ENCODE measurements at places on chromosomes 12 and 14. TPM values are rescaled to one million over a fixed set of nuclear protein-coding genes. Genes with fewer than 3 reads are reported as not detected.

GRCh38 chr12:76266797-76267196 lies 81.4 kb downstream of the BBS10 start:
- no peaks in the 10 kb centered on the region for H3K27me3 ChIP-seq
- H3K4me1 ChIP-seq = peaks cover 13% of the 10 kb centered on the region
- no peak for DNase-seq
- no peak overlapping the region for H3K4me3 ChIP-seq
- no peaks in the 10 kb centered on the region for H3K36me3 ChIP-seq

- no peaks in the 10 kb centered on the region for H3K4me1 ChIP-seq
- H3K4me3 ChIP-seq = no peak overlapping the region
- peak; percentile 73 for DNase-seq
- no peaks in the 10 kb centered on the region for H3K27me3 ChIP-seq
- H3K27ac ChIP-seq = no peak overlapping the region
- no peaks in the 10 kb centered on the region for H3K36me3 ChIP-seq
Measured at GRCh38 chr12:2944401-2945047, 14.7 kb upstream of the TEAD4 start.

DNA sequence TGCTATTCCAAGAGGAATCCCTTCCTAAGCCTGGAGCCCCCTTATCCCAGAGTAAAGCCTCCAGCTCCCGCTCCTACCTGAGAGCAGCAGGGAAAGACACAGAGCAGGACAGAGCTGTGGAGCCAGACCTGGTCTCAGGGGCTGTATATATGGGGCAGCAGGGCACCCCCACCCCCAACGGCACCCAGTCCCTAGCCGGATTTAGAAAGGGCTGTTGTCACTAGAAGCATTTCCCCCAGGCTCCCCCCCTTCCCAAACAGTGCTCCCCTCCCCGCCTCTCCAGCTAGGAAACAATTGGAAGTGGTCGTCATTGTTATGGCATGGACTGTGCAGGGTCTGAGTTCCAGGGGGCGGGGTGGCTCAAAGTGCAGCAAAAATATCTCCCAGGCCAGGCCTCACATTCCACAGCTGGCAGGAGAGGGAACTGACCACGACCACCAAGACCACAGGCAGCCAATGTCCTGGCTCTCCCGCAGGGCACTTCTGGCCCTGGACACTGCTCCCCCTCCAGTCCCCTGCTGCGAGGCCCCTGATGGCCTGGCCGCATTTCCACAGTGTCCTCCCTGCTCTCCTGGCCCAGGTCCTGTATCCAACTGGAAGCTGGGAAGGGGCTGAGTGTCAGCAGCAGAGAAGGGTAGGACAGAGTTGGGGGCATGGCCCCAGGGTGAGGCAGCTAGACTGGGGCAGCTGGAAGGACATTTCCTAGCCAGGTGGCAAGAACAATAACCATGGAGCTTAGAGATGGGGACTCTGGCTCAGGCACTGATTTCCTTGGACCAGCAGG lies at the start of gene MYH7:
Gene MYH7 (minus strand): TSS at position 118 of the 784 bp plus-strand sequence. CDS start 1,928 bp downstream, outside the sequence.
- H3K36me3 ChIP-seq = no peaks in the 10 kb centered on the region
- DNase-seq = peak; percentile 39
- H3K4me1 ChIP-seq = peaks cover 48% of the 10 kb centered on the region
- H3K27me3 ChIP-seq = no peaks in the 10 kb centered on the region
- no peak within 1 kb of the TSS for H3K4me3 ChIP-seq

DNA sequence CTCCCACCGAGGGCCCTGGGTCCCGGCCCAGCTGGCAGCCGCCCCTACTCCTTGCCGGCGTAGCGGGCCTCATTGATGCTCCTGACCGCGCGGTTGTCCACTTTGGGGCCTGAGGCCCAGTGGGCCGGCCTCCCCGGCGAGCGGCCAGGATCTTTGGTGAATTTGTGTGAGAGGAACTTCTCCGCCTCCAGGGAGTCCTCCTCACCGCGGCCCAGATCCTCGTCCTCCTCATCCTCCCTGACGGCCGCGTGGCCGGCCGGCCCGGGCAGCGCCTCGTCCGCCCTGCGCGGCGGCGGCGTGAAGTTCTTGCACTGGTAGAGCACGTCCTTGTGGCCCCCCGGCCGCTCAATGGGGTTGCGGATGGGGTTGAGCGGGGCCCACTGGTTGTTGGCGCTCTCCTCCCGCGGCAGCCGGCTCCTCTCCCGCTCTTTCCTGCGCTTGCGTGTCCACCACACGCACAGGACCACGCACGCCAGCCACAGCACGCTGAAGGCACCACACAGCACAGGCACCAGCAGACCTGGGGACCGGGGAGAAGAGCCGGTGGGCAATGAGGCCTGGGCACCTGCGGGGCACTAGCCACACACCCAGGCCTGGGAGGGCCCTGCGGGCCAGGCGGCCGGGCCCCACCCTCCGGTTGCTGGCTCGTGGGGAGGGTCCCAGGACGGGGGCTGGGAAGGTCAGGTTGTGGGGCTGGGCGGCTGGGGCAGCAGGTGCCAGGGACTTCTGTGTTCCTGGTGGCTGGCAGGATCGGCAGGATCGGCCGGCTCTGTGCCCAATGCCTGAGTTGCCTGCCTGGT lies 25.7 kb downstream of the JAG2 start:
- H3K27me3 ChIP-seq = no peaks in the 10 kb centered on the region
- no peak overlapping the region for H3K4me3 ChIP-seq
- DNase-seq = no peak
- no peaks in the 10 kb centered on the region for H3K36me3 ChIP-seq

SGPP1 gene
- total RNA-seq = 9.2 TPM

- DNase-seq = no peak
- peaks cover 21% of the 10 kb centered on the region for H3K4me1 ChIP-seq
- H3K4me3 ChIP-seq = no peak overlapping the region
- peaks cover 42% of the 10 kb centered on the region for H3K27me3 ChIP-seq
- H3K36me3 ChIP-seq = no peaks in the 10 kb centered on the region
Measured at GRCh38 chr12:112936927-112937326, 1.3 kb upstream of the OAS3 start.

DNA sequence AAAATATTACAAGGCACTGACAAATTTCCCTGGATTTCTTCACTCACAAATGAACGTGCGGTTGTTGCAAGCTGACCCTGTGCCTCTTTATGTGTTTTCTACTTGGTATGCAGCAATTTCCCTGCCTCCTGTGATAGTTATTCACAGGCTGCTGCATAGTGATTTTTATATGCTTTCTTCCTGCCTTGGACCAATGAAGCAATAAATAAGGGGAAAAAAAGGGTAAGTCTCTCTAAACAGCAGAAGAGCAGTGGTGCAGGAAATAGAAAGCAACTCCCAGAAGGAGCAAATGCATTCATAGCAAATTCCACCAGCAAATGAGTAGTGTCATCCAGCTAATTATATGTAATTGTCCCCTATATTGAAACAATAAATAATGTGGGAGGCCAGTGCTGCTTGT lies 737.9 kb downstream of the GALC start:
- no peaks in the 10 kb centered on the region for H3K36me3 ChIP-seq
- H3K27ac ChIP-seq = no peak overlapping the region
- no peaks in the 10 kb centered on the region for H3K27me3 ChIP-seq
- H3K4me1 ChIP-seq = peaks cover 7% of the 10 kb centered on the region
- H3K4me3 ChIP-seq = no peak overlapping the region

FSCB gene
- not detected for total RNA-seq

GRCh38 chr12:9760699-9761418 lies at the start of gene CD69:
Gene CD69, minus strand, starts transcription at chr12:9760901. Its CDS starts 81 bp downstream, at chr12:9760820.
- no peaks in the 10 kb centered on the region for H3K27me3 ChIP-seq
- no peak within 1 kb of the TSS for H3K4me3 ChIP-seq
- H3K27ac ChIP-seq = no peak within 1 kb of the TSS
- peaks cover 9% of the 10 kb centered on the region for H3K4me1 ChIP-seq
- peak; percentile 60 for DNase-seq

NR1H4 gene
- not detected for total RNA-seq

OR2AP1 gene
- not detected for total RNA-seq

GRCh38 chr14:51084507-51084906 lies 10.4 kb downstream of the TRIM9 start:
- no peak for DNase-seq
- H3K27ac ChIP-seq = no peak overlapping the region
- no peaks in the 10 kb centered on the region for H3K4me1 ChIP-seq
- H3K4me3 ChIP-seq = no peak overlapping the region

MGST1 gene
- 238 TPM for total RNA-seq

- H3K4me3 ChIP-seq = no peak overlapping the region
- H3K36me3 ChIP-seq = no peaks in the 10 kb centered on the region
- no peaks in the 10 kb centered on the region for H3K27me3 ChIP-seq
Measured at GRCh38 chr12:2739832-2740641, 54.7 kb upstream of the FKBP4 start.

GRCh38 chr12:1670358-1671268 lies 20.3 kb upstream of the ADIPOR2 start:
- H3K27ac ChIP-seq = no peak overlapping the region
- peaks cover 7% of the 10 kb centered on the region for H3K4me1 ChIP-seq
- no peak overlapping the region for H3K4me3 ChIP-seq
- H3K36me3 ChIP-seq = no peaks in the 10 kb centered on the region
- no peaks in the 10 kb centered on the region for H3K27me3 ChIP-seq

- H3K27ac ChIP-seq = no peak within 1 kb of the TSS
- H3K27me3 ChIP-seq = peaks cover 33% of the 10 kb centered on the region
- DNase-seq = peak; percentile 89
- H3K4me3 ChIP-seq = peak within 1 kb of the TSS; percentile 68
- H3K4me1 ChIP-seq = no peaks in the 10 kb centered on the region
Measured at GRCh38 chr14:24429395-24430142, at the start of the genes CBLN3 and KHNYN. Gene CBLN3, minus strand, starts transcription at chr14:24429668. Its CDS starts 614 bp downstream, at chr14:24429054. Gene KHNYN, plus strand, starts transcription at chr14:24429954. Its CDS starts 777 bp downstream, at chr14:24430731.

DNA sequence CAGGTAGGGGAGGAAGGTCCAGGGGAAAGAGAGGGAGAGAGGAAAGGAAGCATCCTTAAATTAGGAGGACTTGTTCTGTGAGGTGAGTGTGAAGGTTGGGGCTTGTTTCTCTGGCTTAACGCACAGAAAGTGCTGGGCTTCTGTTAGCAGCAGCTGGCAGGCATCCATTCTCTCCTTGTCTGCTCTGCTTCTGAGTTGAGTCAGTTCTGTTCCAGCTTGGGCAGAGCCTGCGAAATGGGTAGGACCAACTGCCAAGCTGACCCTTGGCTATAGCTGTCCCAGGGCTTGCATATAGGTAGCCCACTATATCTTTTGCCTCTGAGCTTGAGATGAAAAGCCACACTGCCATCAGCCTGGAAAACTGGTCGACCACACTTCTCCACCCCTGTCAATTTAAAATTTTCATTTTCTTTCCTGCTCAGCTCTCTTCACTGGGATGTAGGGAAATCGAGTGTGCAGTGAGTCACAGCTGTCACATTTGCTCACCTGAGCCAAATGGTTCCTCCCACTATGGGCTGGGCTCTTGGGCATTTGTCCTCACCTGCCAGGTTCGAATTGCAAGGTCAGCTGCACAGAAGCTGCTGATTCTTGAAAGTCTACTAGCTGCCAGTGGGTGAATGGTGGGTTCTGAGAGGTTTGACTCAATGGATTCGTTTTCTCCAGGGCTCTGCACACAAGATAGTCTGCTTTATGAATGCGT lies 256.4 kb upstream of the PWP1 start:
- no peaks in the 10 kb centered on the region for H3K27me3 ChIP-seq
- H3K4me3 ChIP-seq = no peak overlapping the region
- H3K4me1 ChIP-seq = no peaks in the 10 kb centered on the region
- no peaks in the 10 kb centered on the region for H3K36me3 ChIP-seq

GRCh38 chr14:23409475-23409874 lies 1.4 kb upstream of the MYH6 start:
- no peak overlapping the region for H3K4me3 ChIP-seq
- no peak overlapping the region for H3K27ac ChIP-seq
- no peaks in the 10 kb centered on the region for H3K4me1 ChIP-seq
- no peaks in the 10 kb centered on the region for H3K36me3 ChIP-seq
- DNase-seq = no peak

ANKLE2 gene
- 59.1 TPM for total RNA-seq

GRCh38 chr14:31476131-31476866 lies 11.5 kb downstream of the GPR33 start:
- DNase-seq = no peak
- H3K27me3 ChIP-seq = no peaks in the 10 kb centered on the region
- no peak overlapping the region for H3K27ac ChIP-seq
- no peaks in the 10 kb centered on the region for H3K4me1 ChIP-seq
- H3K4me3 ChIP-seq = no peak overlapping the region

GRCh38 chr12:69987579-69988091 lies 162.6 kb downstream of the MYRFL start:
- no peak overlapping the region for H3K27ac ChIP-seq
- no peak overlapping the region for H3K4me3 ChIP-seq
- no peaks in the 10 kb centered on the region for H3K27me3 ChIP-seq
- no peak for DNase-seq

DNA sequence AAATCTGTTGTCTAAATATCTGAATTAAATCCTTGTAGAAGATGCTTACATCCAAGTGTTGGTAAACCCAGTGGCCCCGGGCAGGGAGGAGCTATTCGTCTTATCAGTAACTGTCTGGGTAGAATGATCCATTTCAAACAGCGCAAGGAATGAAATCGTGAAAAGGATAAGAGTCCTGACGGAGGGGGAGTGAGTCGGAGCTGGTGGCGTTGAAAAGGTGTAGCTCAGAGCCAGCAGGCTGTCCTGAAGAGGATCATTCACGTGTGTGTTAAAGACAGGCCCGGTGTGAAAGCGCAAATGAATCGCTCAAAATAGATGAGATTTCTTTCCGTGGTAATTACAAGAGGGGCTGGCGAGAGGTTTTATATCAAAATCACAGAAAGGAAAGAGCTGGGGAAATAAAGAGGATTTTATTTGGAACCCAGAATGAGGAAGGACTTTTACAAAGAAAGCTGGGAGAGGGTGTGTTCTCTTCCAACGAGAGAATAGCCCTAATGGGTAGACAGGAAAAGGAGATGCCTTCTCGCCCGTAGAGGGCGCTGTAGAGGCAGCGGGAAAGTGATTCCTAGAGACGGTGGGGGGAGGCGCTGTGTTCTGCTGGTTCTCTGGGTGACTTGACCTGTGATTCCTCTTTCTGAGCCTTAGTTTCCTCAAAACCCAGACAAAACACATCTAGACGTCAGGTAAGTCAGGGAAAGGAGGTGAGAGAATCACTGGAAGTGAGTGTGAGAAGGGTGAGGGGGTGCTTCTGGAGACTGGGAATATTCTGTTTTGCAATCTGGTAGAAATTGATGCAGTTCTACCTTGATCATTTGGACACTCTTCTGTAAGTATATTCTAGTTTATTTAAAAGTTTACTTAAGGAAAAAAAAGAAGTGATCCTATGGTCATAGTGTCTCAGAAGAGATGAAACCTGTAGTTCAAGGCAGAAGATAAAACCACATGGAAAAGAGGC lies 39.3 kb downstream of the SRRM4 start:
- H3K27ac ChIP-seq = no peak overlapping the region
- H3K27me3 ChIP-seq = no peaks in the 10 kb centered on the region
- DNase-seq = peak; percentile 88
- no peaks in the 10 kb centered on the region for H3K36me3 ChIP-seq
- H3K4me1 ChIP-seq = peaks cover 48% of the 10 kb centered on the region

GRCh38 chr14:99235582-99236320 lies 36.2 kb downstream of the BCL11B start:
- H3K36me3 ChIP-seq = no peaks in the 10 kb centered on the region
- H3K4me3 ChIP-seq = peak overlapping the region; percentile 49
- peaks cover under 1% of the 10 kb centered on the region for H3K27me3 ChIP-seq
- no peak overlapping the region for H3K27ac ChIP-seq
- no peak for DNase-seq

AJUBA gene
- 99.6 TPM for total RNA-seq

IPO4 gene
- 15.9 TPM for total RNA-seq

DNA sequence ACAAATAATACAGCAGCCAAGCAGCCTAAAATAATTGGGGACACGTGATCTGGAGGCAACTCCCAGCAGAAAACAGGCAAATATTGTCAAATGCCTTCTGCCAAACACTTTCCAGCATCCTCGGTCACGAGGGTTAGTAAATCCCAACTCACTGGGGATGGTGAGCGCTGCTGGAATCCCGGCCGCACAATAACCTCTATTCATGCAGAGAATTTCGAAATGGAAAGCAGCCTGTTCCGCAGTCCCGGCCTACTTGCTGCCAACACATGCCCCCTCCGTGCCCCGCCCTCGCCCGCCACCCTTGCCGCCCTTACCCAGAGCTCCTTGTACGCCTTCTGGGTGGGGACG lies 62.2 kb downstream of the RFX4 start:
- peaks cover 13% of the 10 kb centered on the region for H3K4me1 ChIP-seq
- no peak overlapping the region for H3K4me3 ChIP-seq
- no peaks in the 10 kb centered on the region for H3K36me3 ChIP-seq
- H3K27me3 ChIP-seq = no peaks in the 10 kb centered on the region
- no peak for DNase-seq
